ENCODE measurements at places on chromosomes 5 and 9. TPM values are rescaled to one million over a fixed set of nuclear protein-coding genes. Genes with fewer than 3 reads are reported as not detected.

DNA sequence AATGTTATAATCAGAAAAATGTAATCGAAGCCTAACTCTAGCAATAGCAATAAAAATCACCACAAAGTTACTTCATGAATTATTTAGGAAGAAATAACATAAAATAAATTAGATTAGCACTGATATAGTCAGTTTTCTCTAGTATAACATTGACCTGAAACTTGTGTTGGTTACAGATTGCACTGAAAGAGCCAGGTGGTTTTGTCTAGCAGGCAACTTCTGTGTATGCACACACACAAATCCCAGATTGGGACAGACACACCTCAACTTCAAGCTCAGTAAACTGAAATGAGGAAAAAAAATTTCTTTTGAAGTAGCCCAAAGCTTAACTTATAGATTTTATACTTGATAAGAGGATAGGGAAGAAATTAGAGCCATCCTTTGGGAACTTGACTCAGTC lies 129.3 kb downstream of the EFNA5 start:
- no peak for DNase-seq

AIF1L gene
- total RNA-seq: 16.5 TPM

DNA sequence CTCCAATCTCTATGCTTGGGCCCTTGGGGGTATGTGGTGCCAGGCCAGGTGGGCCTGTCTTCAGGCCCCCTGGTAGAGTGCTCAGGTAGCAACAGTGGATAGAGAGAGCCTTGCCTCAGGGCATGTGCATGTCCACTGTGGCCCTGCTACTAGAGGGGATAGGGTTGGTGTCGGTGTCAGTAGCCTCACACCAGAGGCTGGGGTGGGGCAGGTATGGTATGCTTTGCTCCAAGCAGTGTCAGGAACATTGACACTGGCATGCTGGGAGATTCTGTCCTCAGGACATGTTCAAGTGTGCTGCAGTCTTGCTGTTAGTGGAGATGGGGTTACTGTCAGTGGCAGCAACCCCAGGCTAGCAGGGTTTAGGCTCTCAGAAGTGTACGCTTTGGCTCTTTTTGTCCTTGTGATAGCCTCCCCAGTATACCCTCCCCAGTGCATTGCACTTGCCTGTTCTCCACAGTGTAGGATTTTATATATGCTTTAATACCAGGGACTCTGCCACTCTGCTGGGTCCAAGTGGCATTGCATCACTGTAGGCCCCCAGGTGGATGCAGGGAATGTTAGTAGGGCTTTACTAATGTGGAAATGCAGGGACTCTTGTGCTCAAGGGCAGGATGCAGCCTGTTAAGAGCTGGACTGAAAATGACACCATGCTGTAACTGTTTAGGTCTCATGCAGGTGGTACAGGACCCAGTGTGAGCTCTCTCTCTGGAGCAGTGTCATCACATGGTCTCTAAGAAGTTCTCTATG lies 21.6 kb downstream of the RIC1 start:
- no peak for DNase-seq

TTC23L gene
- 4.4 TPM for total RNA-seq

DNA sequence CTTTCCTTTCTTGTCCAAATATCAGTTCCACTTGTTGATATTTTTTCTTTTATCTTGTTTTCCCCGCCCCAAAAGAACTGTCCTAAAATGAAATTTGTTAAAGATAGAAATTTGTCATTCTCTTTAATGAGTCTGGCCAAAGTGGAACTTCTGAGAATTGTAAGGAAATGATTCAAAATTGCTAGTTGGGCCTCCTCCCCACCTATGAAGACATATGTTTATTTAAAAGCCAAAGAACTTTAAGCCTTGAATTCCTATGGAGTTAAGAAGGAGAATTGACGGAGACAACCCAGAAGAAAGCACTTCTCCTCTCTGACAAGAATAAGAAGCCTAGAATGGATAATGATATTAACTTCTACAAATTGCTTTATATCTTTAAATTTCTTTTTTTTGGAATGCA lies 59.1 kb upstream of the ALDH1A1 start:
- no peak for DNase-seq

MTREX gene
- 49.9 TPM for total RNA-seq

GRCh38 chr5:151213803-151214613 lies 9.9 kb downstream of the CCDC69 start:
- peak; percentile 57 for DNase-seq

CCL27 gene
- 0.55 TPM for total RNA-seq

GRCh38 chr5:134561871-134562296 lies 36.4 kb downstream of the JADE2 start:
- DNase-seq: peak; percentile 71

STKLD1 gene
- total RNA-seq: 0.82 TPM

ZDHHC21 gene
- 54.7 TPM for total RNA-seq
